ENCODE measurements at places on chromosomes 5 and 9.

- no peak for DNase-seq
Observed at GRCh38 chr5:89181546-89181945, 298.6 kb upstream of the MEF2C start.

GRCh38 chr5:16265141-16265540 lies 85.5 kb upstream of the MARCHF11 start:
- DNase-seq: no peak

- no peak for DNase-seq
Observed at GRCh38 chr5:92644266-92644886, 936.6 kb downstream of the NR2F1-AS1 start.

DNA sequence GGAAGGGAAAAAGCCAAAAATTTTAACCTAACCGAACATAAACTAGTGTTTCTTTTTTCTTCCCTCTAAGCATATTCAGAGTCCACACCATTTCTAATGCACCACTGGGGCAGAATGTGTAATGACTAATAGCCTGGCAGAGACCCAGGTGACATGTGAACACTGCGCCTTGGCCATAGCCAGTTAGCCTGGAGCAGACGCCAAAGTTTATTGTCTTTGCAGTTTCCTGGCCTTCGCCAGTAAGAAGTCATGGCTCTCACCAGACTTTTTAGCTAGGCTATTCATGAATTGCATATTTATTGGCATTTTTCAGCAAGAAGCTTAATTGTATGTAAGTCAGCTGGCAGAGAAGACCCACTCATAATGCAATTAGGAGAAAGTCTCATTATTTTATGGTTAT lies 182.8 kb upstream of the SLC27A6 start:
- DNase-seq: no peak

- no peak for DNase-seq
Observed at GRCh38 chr9:4657426-4658159, 4.5 kb upstream of the PLPP6 start.

- DNase-seq: no peak
Observed at GRCh38 chr9:23079798-23080197, 633.2 kb downstream of the DMRTA1 start.

GRCh38 chr5:64789457-64789856 lies 20.7 kb downstream of the CWC27 start:
- DNase-seq: no peak

GRCh38 chr5:116453988-116454411 lies 120.6 kb downstream of the SEMA6A start:
- no peak for DNase-seq

- no peak for DNase-seq
Observed at GRCh38 chr9:31790720-31791119, 593.7 kb upstream of the ACO1 start.

GRCh38 chr5:92444888-92445287 lies 1061.8 kb upstream of the ARRDC3 start:
- DNase-seq: no peak

DNA sequence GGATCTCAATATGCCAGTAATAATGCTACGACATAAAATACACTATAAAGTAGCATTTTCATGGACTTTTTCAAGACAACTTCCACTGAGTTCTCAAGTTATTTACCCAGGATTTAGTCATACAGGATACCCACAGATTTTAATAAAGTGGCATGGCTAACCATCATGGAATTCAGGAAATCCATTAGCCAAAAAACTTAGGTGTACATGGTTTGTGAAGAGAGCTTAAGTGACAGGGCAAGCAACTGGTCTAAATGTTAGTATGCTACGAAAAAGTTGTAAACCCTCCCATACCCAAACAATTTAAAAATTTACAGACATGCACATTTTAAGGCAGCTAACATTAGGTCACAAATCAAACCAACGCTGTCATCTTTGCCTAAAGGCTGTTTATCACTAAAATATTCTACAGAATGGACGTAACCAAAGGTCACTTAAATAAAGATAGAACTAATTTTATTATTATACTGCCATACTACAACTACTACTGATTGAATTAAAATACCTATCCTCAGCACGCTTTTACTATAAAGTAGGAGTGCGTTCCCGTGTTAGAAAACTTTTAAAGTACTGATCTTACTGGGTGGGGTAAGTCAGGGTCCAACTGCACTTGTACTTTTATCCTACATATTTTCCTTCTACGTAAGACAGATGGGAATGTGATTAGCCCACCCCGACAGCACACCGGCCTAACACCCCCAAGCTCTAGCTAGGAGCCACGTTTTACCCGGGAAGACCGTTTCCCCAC lies 1.1 kb downstream of the UBTD2 start:
- no peak for DNase-seq

DNA sequence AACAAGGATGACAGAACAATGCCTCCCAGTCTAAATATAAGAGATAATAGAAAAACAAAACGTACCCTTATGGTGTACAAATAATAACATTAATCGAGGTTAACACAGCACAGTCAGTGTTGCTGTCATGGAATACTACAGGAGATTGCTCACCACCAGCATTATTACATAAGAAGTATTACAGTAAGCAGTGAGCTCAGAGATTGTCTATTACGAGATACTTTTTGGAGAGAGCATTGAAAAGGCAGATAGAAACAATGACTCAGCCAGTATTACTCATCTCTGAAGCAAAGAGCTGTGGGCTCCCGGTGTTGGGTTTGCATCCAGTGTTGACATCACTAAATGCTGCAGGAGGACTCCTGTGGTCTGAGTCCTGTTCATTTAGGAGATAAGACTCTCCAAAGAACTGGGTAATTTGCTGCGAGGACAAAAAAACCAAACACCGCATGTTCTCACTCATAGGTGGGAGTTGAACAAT lies 191.9 kb upstream of the SEMA6A start:
- DNase-seq: no peak

DNA sequence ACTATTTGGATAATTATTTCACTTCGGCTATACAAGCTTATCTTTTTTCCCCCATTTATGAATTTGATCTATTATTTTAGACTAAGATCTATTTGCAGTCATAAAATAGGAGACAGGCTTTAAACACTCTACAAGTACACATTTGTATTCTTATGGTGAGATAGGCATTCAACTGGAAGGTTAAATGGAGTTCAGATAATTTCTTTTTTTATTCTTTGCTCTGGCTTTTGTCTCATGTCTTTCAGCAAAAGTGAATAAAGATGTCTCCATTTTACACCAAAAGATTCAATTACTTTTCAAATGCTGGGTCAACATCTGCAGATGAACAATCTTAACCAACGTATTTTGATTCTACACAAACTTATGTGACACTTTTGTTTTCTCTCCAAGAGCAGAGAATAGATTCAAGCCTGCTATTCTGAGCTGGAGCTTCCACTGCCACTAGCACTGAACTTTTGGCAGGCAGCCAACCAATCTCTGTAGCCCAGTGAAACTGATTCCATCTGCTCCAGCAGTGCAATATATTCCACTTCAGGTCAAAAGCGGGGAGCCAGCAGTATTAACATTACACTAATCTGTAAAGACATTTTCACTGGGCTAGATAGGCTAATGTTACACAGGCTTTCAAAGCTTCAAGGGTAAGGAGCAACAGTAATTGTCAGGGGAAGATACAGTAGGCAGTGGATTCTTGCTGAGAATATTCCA lies 452.0 kb upstream of the ZNF608 start:
- peak; percentile 89 for DNase-seq

- no peak for DNase-seq
Observed at GRCh38 chr5:59661311-59661710, 232.2 kb downstream of the PDE4D start.

DNA sequence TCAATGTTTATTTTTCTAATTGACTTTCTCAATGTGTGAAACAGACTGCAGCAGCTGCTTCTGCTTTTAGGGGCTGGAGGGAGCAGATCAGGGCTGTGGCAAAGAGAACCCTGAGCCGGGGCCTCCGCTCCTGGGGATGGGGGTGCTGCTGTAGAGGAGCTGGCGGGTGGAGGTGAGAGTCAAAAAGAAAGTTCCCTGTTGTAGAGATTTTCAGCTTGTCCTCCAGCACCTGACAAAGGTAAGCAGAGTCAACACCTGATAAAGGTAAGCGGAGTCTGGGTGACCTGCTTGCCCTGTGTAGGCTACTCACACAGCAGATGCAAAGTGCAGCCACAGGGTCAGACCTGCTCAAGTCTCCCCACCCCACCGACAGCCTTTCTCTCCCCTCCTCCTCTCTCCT lies 252.4 kb upstream of the IRX1 start:
- no peak for DNase-seq

GRCh38 chr9:23766613-23767012 lies 59.4 kb downstream of the ELAVL2 start:
- no peak for DNase-seq

- no peak for DNase-seq
Observed at GRCh38 chr5:21701317-21701716, 1151.8 kb downstream of the CDH12 start.

GRCh38 chr5:34587355-34588241 lies 68.5 kb upstream of the RAI14 start:
- DNase-seq: no peak

- no peak for DNase-seq
Observed at GRCh38 chr9:87206064-87206661, 258.9 kb upstream of the GAS1 start.

DNA sequence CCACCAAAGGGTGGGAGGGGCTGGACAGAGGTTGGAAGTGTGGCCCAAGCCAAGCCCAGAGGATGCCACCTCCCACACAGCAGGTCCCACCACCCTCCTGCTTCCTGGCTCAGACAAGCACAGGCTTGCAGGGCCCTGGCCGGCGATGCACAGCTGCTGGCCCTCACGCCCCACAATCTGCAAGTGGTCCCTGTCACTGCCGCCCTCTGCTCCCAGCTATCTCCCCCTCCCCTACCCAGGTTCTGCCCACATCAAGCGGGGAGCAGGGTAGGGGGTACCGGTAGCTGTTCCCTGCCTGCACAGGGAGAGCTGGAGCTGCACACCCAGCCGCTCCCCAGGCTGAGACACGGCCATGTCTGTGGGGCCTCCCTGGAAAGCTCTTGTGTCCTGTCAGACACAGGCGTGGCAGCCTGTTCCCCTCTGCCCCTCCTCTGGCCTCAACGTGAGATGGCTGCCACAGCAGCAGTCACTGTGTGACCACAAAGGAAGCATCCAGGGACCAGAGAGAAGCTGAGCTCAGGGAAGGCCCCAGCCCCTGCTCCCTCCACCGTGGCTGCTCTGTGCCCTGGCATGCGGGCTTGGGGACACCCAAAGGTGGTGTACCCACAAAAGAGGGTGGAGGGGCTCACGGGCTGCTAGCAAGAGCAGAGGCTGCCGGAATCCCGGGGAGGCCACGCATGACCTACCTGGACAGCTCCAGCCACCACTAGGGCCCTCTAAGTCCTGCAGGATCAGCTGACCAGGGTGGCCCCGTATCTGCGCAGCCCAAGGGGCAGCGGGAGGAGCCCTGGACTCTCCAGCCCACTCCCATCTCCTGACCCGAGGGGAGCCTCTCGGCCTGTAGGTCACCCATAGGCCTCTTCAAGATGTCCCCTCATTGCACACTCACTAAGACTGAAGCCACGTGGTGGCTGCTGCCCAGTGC lies 10.9 kb upstream of the ZDHHC11 start:
- DNase-seq: no peak
